A549 treated with Hydrocortisone at 1 μM for 4 hours (cell line): ENCODE measurements at places on chromosomes 1 and 21. TPM values are rescaled to one million over a fixed set of nuclear protein-coding genes. Genes with fewer than 3 reads are reported as not detected.

The NAXE gene
- total RNA-seq = 138 to 170 TPM (median 165 TPM) in 5 replicates

The PDPN gene
- not detected in 5 replicates for total RNA-seq

The ASPM gene
- 17.9 to 25.0 TPM (median 21.0 TPM) in 5 replicates for total RNA-seq

The PDIK1L gene
- 1.7 to 2.8 TPM (median 1.9 TPM) in 5 replicates for total RNA-seq

The NDC1 gene
- total RNA-seq = 21.8 to 27.5 TPM (median 23.0 TPM) in 5 replicates

The CR2 gene
- 0.02 to 0.03 TPM in 2 of 5 replicates, not detected in the others for total RNA-seq

The COL8A2 gene
- 0.09 to 0.14 TPM (median 0.12 TPM) in 5 replicates for total RNA-seq

The TMPRSS15 gene
- total RNA-seq = not detected in 5 replicates

The KCNK1 gene
- total RNA-seq = 17.5 to 23.4 TPM (median 20.4 TPM) in 5 replicates

The IL20 gene
- total RNA-seq = not detected in 5 replicates

The LCE2A gene
- total RNA-seq = not detected in 5 replicates

The KAZN gene
- 3.1 to 3.7 TPM (median 3.2 TPM) in 5 replicates for total RNA-seq

The KLF17 gene
- 0.32 to 0.76 TPM (median 0.47 TPM) in 5 replicates for total RNA-seq

The GPR37L1 gene
- total RNA-seq = 0.13 to 0.30 TPM (median 0.14 TPM) in 5 replicates

The BRINP3 gene
- not detected in 5 replicates for total RNA-seq

The HSPA6 gene
- 1.4 to 7.1 TPM (median 1.8 TPM) in 5 replicates for total RNA-seq

The RHEX gene
- total RNA-seq = not detected in 5 replicates

The TRAF3IP3 gene
- not detected in 5 replicates for total RNA-seq

The RORC gene
- 0.05 to 0.13 TPM (median 0.08 TPM) in 4 of 5 replicates, not detected in the other for total RNA-seq

The PRRX1 gene
- 0.02 to 0.08 TPM in 2 of 5 replicates, not detected in the others for total RNA-seq

The KIAA1614 gene
- 0.74 to 1.2 TPM (median 0.96 TPM) in 5 replicates for total RNA-seq

The NFASC gene
- total RNA-seq = 1.1 to 1.2 TPM (median 1.1 TPM) in 5 replicates

The ZSWIM5 gene
- total RNA-seq = 0.59 to 0.67 TPM (median 0.64 TPM) in 5 replicates

The HSD3B1 gene
- total RNA-seq = not detected in 5 replicates

The PCP4L1 gene
- 0.09 to 0.17 TPM (median 0.12 TPM) in 4 of 5 replicates, not detected in the other for total RNA-seq

The DESI2 gene
- 25.1 to 34.3 TPM (median 29.7 TPM) in 5 replicates for total RNA-seq

The FTCD gene
- 0.11 to 0.24 TPM (median 0.15 TPM) in 3 of 5 replicates, not detected in the others for total RNA-seq

The OR2T29 gene
- total RNA-seq = not detected in 5 replicates

The TMCC2 gene
- 1.2 to 1.9 TPM (median 1.5 TPM) in 5 replicates for total RNA-seq
